ENCODE measurements at places on chromosomes 4 and X.
A peak's percentile ranks its signal among the peaks of the same experiment; 100 is the strongest.

- no peak for DNase-seq
These were observed 167.8 kb downstream of the ZNF330 start for GRCh38 chr4:141388481-141388880.

GRCh38 chr4:108589961-108590360 lies 30.4 kb upstream of the RPL34 start:
- no peak for DNase-seq

GRCh38 chr4:2621419-2621818 lies 85.0 kb downstream of the FAM193A start:
- no peak for DNase-seq

GRCh38 chr4:7772711-7773385 lies 166.8 kb downstream of the AFAP1 start:
- DNase-seq, result no peak

DNA sequence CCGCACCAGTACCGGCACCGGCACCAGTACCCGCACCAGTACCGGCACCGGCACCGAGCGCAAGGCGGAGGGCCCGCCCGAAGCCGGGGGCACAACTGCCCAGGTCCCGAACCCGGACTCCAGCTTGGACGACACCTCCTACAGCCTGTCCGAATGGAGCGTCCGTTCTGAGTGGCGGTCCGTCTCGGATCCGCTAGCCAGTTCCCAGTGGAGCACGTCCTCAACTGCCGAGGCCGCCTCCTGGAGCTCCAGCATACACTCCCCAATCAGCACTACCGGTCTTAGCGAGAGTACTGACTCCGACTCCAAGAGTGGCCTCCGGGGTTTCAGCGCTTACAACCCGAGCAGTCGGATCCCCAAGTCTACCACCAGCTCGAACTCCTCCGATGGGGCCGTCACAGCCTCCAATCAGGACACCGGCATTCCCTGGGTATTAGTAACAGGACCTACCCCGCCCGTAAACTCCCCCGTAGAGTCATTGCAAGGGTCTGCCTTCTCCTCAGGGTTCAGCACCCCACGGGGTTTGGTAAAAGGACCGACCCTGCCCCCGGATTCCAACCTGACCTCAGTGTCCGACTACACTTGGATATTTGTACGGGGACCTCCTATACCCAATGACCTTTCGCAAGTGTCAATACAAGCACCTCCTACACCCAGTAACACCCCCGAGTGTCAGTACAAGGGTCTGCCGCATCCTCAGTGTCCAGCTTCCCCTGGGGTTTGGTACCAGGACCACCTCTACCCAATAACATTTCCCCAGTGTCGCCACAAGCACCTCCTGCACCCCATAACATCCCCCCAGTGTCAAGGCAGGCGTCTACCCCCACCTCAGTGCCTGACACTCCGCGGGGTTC lies 721 bp upstream of the MAOA start:
- peak; percentile 32 for DNase-seq

- no peak for DNase-seq
These were observed 18.1 kb upstream of the APBB2 start for GRCh38 chr4:41232406-41232805.

- no peak for DNase-seq
These were observed 100.0 kb upstream of the PRKG2 start for GRCh38 chr4:81314897-81315470.

- DNase-seq, result no peak
These were observed 76.7 kb upstream of the GALNT7 start for GRCh38 chr4:173091958-173092357.

DNA sequence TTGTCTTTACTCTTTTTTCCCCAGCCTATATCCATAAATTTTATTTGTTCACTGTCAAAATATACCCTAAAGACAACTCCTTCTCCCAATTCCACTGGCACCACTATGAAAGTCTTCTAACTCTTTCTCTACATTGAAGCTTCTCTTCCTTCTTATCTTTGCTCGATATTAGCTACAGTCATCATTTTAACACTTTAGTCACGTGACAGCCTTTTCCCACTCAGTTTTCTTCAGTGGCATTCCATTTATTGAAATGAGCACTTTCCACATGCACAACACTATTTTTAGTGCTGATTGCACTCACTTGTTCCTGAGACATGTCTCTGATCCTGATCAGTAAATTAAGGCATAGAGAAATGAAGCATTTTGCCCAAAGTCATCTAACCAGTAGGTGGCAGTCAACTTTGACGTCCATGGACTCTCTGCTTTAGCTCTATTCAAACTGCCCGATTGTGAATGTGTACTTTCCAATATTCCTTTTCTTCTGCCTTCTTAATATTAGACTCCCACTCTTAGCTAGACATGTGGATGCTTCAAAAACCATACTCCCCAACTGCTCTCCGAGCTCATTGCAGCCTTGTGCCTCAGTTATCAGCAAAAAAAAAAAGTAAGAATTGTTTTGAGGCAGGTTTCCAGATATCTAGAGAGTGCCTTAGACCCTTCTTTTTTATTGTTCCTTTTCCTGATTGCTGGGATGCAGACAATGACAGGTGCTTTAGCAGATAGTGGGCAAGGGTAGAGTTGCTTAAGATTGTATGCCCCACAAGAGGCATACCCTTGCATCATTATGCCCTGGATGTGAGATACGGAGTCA lies 394.4 kb upstream of the ADGRL3 start:
- DNase-seq, result no peak

DNA sequence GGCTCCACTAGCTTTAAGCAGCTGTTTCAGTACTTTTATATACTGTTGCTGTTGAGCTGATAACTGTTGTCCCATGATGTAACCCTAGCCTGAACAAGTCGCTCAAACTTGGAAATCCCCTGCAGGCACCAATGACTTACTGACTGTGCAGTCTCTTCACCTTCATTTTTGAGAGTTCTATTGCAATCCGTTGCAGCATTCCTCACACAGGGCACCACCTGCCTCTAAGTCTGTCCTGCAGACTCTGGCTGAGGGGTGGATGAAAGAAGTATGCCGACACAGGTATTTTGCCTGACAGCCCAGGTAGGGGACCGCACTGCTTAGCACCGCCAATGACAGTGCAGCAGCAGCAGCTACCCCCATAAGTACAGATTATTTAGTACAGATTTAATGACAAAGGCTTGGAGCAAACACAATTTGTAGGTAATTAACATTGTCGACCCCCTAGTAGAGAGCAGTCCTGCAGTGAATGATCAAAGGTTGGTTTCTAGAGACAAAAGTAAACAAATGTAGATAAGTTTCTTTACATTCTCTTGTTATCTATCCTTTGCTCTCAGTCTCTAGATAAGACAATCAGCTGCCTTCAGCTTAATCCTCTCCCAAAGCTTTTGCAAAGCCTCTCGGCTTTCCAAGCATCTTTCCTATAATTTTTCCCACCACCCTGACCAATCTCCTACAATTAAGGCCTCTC lies 205.0 kb downstream of the PABPC4L start:
- DNase-seq, result no peak

DNA sequence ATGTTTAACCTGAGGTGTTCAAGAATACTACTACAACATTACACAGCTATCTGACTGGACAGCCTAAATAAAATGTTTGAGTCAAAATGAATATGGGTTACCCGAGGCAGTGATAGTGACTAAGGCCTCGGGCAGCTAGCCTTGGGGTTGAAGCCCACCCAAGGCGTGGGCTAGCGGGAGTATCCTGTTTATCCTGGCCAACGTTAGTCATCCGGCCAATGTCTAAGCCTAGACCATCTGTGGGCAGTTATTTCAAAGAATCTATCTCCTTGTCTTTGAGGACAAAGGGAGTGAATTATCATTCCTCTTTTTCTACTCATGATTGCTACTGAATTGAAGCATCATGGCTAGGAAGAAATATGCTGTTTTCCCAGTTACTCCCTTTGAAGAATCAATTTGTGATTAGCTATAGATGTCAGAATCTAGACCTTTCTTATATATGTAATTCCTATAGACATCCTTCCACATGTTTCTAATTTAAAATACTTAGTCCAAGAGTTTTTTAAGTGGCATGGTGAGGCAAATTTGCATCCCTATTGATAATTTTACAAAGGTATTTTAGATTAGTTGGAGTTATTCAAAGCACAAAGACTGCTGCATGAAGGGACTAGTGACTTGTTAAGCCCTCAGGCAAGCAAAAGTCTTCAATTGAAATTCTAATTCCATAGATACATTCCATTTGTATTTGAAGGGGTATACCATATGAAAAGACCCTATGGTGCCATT lies 6.0 kb upstream of the PDGFC start:
- no peak for DNase-seq

DNA sequence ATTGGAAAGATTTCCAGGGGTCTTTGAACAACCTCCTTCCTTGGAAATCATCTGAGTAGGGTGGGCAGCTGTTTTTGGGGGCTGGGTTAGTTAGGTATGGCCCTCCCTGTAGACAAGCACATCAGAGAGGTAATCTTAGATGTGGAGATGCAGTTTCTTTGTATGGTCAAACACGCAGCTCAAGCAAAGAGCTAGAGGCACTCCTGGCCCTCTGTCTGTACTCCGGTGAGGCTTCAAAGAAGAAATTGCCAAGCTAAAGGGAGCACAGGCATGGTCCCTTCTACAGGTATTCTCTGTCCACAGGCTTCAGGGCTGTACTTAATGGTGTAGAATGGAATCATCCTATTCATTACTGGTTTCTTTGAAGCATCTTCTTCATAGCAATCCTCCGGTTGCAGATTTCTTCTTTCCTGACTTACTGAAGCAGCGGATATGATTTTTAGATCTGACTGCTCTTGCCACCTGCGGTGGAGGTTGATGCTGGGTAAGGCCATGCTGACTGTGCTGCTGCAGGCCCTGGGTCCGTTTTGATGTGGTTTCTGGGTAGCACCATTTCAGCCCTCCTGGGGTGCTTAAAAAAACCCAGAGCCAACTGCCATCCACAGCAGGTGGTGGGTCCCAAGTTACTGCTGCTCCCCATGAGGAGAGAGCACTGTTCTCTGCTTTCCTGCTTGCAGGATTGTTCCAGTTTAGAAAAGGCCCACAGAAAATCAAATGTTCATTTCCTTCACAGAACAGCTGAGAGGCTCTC lies 318.9 kb upstream of the GATB start:
- peak; percentile 81 for DNase-seq

- no peak for DNase-seq
These were observed 340.2 kb upstream of the DKK2 start for GRCh38 chr4:107376293-107376692.

DNA sequence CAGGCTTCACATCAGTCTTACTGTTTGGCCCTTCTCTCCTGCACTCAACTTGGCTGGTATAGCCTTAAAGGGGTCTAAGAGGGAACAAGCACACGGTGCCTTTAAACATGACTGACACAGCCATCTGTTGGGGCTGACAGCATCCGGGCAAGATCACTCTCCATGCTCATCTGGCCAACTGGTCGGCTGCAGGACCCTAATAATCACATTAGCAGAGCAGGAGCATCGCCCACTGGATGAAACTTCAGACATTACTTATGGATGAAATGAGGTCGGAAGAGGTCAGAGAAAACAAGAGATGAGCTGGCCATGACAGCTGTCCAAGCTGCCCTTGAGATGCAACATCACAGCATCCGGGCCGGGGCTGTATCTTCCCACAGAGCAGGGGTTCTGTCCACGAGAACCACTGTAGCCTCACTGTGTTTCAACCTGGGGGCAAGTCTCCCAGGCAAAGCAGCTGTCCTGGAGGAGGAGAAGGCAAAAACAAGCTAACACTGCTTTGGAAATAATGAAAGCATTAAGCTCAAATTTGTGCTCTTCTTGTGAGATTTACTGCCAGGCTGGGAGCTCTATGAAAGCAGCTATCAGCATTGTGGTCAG lies 94.4 kb upstream of the TTC29 start:
- DNase-seq, result no peak

GRCh38 chrX:110384490-110384889 lies 25.8 kb downstream of the RTL9 start:
- no peak for DNase-seq

- DNase-seq, result no peak
These were observed 236.9 kb downstream of the SHOX start for GRCh38 chrX:867502-867901.

DNA sequence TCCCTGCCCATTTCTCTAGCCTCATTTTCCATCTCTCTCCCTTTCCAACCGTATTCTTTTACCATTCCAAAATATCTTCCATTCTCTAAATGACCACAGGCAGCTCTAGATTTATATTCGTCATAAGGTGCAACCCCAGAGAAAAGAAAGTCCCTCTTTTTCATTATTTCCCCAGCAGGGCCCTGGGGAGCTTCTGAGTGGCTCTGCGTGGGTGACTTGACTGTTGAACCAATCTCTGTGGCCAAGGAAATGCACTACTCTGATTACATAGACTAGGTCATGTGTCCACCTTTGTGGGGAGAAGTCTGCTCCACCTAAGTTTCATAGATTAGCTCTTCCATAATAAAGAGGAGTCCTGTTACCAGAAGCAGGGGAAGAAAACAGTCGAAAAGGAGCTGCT lies 51.4 kb downstream of the ATOH1 start:
- no peak for DNase-seq

DNA sequence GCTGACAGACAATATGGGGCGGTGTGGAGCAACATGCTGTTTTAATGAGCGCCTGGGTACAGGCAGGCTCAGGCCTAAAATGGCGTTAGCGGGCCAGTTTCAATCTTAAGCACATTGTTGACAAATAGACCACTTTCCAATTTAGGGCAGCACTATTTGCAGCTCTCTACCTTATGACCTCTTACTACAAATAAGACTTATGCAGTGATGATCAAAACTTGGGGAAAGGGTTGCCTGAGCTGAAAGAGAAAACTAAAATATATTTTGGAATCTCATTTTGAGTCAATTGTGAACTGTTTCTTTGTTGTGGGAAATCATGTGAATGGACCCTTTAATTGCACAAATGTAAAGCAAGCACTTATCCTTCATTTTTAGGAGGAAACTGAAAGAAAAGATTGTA lies 25.5 kb upstream of the GPAT3 start:
- DNase-seq, result no peak
